ENCODE measurements at places on chromosomes 5 and 9.

- no peak for DNase-seq
Measured at GRCh38 chr9:78671785-78672184, 374.9 kb downstream of the PSAT1 start.

DNA sequence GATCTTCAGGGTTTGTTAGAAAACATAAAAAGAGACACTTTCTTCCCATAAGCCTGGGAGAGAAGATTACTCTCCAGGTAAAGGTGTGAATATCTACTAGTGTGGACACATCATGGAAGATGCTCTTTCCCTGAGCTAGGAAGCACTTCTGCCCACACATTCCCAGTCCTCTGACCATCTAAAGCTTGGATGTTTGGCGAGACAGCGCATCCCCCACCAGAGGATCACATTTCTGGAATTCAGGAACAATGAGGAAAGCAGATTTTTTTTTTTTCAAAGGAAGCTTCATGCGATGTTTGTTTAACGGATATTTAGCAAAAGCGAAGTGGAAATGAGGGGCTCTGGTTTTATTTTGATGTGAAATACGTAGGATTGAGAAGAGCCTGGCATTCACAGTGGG, 6.2 kb downstream of the SVEP1 start:
- DNase-seq, result no peak

- DNase-seq, result peak; percentile 32
Measured at GRCh38 chr5:69414885-69415583, at the start of gene MARVELD2. MARVELD2 (plus strand) TSS chr5:69415116; CDS start chr5:69419386, 4,270 bp downstream.

GRCh38 chr5:148740079-148740858, 85.9 kb upstream of the HTR4 start:
- no peak for DNase-seq

DNA sequence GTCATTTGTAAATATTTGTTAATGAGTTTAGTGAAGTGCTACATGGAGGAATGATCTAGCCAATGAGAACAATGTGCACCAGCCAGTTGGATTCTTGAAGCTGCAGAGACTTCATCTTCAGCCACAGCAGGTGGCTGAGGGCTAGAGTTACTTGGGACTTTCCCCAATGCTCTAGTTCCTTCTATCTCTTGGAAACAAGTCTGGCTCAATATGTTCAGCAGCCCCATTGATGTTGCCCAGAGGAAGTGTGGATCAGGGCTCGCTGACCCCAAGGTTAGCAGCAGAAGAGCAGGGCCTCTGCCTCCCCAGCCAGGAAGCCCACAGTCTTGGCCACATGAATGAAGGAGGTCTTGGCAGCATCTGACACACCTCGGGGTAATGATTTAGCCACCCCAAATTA, 117.5 kb downstream of the SLC1A3 start:
- no peak for DNase-seq

DNA sequence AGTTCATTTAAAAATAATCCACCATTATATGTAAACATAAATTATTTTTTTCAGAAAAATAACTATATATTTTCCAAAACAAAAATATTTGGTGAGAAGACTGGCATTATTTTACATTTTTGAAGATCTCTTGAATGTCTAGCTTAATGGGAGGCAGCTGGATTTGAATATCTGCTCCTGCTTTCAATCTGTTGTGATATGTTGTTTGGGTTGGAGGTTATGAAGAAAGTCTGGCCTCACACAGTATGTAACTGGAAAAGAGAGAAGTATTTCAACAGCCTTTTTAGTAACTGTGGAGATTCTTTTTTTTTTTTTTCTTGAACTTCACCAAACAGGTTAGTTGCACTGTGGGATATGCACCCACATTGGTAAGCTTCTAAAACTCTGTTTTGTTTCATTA, 84.7 kb upstream of the SLIT3 start:
- no peak for DNase-seq

GRCh38 chr5:41151564-41151963, 61.8 kb downstream of the C6 start:
- no peak for DNase-seq

DNA sequence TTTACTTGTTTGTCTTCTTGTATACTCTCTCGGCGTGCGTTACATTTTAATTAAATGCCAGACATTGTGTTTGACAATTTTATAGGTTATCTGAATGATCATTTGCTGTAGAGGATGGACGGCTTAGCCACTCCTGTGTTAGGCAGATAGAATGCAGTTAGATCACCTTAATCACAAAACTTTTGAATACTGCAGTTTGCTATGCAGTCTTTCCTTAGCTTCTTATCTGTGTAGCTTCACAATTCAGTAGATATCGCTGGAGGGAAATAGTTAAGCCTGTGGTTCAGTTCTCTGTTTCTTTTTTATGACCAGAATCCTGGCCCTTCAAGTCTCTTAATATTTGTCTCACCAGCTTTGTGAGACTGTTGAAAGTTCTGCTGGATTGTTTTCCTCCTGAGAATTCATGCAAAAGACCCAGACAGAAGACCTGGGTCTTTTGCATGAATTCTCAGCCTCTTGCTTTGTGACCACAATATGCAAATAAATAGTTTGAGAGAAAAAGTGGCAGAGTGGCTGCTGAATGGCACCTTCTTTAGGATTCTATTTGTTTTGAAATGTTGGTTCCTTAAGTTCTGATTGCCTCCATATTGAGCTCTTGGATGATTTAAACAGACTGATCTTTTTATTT, 40.2 kb downstream of the RASA1 start:
- DNase-seq, result no peak

DNA sequence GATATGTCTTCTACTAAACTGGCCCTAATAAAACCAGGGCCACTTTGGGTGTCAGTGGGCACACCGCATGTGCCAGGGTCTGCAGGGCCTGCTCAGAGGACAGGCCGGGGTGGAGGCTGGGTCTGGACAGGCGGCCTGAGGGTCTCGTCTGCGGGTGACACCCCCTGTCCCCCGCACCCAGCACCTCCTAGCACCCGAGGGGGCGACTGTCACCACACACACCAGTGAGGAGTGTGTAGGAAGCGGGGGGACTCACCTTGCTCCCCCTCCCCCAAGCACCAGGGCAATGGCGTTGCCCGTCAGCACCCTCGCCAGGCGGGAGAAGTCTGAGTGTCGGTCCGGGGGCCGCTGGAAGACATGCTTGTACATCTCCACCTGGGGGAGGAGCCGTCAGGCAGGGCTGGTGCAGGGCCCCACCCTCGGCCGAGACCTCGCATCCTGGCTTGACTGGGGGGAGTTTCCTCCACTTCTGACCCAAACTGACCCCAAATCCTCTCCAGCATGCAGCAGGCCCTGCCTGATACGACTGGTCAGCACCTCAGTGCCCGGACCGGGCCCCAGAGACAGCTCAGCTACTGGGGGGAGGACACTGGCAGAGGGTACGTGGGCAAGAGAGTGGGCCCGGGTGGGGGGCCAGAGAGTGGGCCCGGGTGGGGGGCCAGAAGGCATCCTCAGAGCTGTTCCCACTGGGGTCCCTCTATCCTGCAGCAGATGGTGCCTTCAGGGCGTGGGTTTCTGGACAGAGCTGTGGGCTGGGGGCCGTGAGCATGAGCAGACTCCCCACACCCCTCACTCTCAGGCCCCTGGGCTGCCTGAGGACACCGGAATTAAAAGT, 18.9 kb upstream of the NSMF start:
- DNase-seq, result no peak

- peak; percentile 16 for DNase-seq
Measured at GRCh38 chr5:100667161-100667630, 132.0 kb downstream of the FAM174A start.

GRCh38 chr9:12889402-12890106, 114.7 kb downstream of the LURAP1L start:
- DNase-seq, result no peak

DNA sequence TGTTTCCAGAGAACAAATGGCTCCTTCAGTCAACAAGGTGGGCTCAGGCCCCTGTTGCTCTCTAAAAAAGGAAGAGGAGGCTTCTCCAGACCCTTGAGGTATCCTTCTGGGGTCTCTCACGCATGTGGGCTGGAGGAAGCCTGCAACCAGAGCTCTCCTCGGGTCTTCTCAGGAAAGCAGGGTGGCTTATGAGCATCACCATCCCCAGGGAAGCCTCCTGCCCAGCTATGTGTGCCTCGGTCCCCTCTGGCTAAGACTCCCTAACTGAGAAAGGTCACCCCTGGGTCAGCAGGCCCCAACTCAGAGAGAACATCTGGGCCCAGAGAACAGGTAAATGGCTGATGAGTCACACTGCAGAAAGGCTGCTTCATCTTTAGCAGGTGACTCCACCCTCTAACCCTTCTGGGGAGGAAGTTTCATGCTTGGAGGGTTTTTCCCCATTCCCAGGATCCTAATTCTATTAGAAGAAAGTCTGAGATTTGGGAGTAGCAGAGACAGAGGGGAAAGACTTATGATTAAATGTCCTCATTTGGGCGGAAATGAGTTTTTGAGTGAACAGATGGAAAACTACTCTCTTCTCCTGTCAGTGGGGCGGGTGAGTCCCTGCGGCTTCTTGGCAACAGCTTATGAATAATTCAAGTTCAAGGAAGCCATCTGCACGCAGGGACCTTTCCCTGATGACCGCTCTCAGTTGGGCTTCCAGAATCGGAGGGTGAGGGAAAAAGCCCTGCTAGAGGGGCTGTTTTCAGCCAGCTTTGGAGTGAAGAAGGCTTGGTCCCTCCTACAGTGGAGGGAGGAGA, 41.9 kb downstream of the TGFBI start:
- no peak for DNase-seq

DNA sequence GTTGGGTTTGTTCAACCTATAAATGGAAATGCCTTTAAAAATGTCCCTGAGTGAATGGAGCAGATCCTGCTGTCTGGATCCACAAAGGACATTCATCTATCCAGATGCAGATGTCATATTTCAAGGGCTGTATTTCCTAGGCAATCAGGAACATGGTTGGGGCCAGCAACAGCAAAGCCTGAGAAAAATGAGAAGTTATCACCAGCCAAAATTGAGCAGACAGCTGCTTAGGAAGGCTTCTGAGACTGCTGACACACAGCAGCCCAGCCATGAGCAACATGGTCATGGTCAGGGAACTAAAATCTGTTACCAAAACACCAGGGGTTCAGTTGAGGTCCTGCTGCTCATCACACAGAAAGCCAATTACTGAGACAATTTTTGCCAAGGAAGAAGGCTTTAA, 9.2 kb upstream of the IL7R start:
- no peak for DNase-seq

DNA sequence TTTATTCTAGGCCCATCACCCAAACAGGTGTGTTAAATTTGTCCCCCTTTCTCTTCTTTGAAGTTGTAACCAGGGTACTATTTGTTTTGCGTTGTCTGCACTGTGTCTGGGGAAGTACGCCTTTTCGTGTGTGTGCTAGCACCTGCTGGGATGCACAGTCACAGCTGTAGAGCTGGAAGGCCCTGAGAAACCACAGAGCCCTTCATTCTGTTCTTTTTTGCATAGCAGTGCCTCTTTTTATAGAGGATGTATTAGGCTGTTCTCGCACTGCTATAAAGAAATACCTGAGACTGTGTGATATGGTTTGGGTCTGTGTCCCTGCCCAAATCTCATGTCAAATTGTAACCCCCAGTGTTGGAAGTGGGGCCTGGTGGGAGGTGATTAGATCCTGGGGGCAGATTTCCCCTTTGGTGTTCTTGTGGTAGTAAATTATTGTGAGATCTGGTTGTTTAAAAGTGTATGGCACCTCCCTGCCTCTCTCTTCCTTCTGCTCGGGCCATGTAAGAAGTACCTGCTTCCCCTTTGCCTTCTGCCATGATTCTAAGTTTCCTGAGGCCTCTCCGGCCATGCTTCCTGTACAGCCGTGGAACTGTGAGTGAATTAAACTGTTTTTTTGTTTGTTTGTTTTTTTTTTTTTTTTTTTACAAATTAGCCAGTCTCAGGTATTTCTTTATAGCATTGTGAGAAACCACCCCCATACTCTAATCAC, 14.0 kb downstream of the SEC61B start:
- no peak for DNase-seq

GRCh38 chr5:60583616-60584015, 116.3 kb downstream of the DEPDC1B start:
- no peak for DNase-seq

GRCh38 chr5:116025866-116026265, 6.4 kb upstream of the ARL14EPL start:
- DNase-seq, result no peak
